ENCODE measurements at places on chromosomes 2 and 18.

- no peak for DNase-seq
Measured at GRCh38 chr2:172944794-172945509, 130.7 kb upstream of the MAP3K20 start.

- DNase-seq, result no peak
Measured at GRCh38 chr2:145289946-145290345, 770.0 kb upstream of the ZEB2 start.

DNA sequence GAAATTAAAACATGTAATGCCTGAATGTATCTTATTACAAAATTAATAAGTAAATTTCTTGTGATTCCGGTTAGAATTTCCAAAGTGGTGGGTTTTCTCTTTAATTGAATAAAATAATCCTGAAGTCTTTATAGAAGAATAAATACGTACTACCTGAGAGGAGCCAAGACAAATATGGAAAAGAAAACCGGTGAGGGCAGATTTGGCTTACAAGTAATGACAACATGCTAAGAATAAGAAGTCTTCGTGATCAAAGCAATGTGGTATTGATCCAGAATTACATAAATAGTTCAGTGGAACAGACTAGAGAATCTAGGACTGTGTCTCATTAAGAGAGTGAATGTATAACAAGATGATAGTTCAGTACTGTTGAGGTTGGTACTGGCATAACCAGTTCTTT is 167.5 kb downstream of the NEDD4L start:
- DNase-seq, result no peak

- DNase-seq, result no peak
Measured at GRCh38 chr2:154394600-154394999, 303.9 kb upstream of the KCNJ3 start.

- DNase-seq, result peak; percentile 2
Measured at GRCh38 chr18:67010919-67011318, 407.0 kb upstream of the CDH19 start.

DNA sequence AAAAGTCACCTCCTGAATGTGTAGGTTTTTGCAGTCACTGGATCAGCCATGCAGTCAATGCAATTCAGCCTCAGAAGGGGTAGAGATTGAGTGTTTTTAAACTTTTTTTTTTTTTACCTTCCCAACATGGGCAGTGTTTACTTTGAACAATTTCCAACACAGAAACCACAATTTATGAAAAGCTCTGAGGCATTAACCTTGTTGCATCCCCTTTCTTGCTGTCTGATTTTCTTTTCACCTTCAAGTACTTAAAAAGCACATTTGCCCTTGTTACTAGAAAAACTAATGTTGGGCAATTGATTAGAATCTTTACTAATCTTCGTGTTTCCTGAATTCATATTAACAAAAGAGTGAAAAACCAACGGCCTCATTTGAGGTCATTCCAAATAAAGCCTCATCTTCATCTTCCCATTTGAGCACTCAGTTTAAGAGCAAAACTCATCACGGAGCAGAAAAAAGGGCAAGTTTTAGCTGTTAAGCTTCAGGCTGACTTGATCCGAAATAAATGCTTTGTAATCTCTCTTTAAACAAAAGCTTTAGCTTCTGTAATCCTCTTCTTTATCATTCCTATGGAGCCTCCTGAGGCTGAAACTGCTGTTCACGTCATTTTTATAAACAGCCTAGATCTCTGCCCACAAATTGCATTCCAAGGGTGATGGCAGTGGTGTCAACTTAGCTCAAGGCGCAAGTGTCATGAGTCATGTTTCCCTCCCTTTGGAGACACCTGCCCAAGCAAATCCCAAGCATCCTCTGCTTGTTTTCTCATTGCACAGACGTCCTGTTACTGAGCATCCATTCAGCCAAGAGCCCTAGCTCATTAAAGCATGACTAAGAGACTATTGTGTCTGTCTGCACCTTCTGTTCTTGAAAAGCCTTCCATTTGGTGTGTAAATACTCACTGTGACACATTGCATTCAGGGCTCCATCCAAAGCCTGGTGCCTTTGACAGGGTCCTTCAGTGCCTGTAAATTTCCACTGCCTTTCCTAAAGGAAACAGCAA is 107.7 kb downstream of the HNMT start:
- no peak for DNase-seq

GRCh38 chr2:123917241-123917640 is 107.8 kb upstream of the CNTNAP5 start:
- no peak for DNase-seq

DNA sequence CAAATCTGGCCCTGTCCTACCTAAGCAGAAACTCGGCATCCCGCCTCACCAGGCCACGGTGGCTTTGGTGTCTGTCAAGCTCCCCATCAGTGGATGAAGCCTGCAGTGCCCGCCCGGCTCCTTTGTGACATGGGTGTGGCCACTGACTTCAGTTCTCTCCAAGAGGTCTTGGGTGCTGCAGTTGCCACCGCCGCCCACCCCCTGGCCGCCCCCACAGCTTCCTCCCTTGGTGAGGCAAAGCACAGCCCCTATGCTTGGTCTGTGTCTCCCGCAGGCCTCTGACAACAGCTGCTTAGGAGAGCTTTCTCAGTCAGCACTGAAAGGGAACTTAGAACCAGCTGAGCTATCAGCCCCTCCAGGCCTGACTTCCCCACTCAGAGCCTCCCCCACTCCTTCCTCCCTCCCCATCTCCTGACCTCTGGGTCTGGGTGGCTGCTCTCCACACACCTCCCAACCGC is 22.9 kb upstream of the GPR55 start:
- DNase-seq, result peak; percentile 83

GRCh38 chr2:9174771-9175437 is 31.7 kb upstream of the ASAP2 start:
- DNase-seq, result peak; percentile 86

- DNase-seq, result peak; percentile 57
Measured at GRCh38 chr2:8841932-8842331, 4.5 kb upstream of the KIDINS220 start.

DNA sequence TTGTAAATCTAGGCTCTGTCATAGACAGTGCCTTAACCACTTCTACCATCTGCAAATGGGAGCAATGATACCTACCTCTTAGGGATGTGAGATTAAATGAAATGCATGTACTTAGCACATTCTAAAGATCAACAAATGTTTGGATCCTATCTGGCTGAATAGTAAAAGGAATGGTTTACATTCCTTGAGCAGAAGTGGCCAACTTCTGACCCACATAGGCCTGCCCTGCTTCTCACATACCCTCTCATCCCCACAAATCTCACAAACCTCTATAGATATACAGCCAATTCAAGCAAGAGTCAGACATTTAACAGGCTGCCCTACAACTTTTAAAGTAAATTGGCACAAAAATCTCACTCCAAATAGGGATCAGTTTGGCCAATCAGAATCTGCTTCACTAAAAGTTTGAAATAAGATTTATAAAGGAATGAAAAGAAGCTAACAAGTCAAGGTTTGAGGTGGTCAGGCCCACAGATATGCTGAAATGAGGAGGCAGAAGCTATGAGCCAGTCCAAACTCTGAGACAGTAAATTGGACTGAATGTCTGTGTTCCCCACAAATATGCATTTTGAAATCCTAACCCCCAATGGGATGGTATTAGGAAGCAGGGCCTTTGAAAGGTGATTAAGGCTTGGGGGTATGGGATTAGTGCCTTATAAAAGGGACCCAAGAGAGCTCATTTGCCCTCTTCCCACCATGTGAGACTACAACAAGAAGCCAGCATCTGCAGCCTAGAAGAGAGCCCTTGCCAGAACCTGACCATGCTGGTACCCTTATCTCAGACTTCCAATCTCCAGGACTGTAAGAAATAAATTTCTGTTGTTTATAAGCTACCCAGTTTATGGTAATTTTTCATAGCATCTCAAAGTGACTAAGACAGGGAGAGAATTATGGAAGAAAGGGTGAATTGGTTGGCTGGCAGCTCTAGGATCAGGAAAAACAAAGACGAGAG is 227.8 kb upstream of the RBMS1 start:
- DNase-seq, result no peak

DNA sequence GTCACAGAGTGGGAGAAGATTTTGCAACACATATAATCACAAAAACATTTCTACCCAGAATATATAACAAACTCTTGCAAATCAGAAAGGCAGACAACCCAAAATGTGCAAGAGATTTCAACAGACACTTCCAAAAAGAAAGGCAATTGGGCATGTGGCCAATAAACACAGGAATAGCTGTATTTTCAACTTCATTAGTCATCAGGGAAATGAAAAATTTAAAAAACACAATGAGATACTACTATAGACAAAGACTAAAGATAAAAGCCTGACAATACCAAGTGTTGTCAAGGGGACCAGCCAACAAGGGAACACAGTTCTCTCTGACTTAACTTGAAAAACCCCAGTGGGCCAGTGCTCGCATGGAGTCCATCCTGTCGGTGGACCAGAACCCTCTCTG is 40.5 kb downstream of the MTHFD2 start:
- DNase-seq, result peak; percentile 12

DNA sequence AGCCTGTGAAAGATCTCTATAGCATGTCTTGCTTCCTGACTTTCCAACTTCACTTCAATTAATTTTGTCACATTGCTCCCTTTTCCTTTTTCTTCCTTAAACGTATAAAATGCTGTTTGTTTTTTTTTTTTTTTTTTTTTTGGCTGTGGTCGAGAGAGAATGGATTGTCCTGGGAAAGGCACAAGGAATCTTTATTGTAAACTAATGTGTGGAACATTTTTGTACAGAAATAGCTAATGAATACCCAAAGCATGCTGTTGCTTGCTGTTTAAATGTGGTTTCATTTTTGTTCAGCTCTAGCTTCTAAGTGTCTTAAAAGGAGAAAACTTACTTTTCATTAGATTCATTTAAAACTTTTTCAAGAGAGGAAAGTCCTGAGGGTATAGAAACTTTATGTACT is 105.5 kb downstream of the GPD2 start:
- DNase-seq, result no peak

DNA sequence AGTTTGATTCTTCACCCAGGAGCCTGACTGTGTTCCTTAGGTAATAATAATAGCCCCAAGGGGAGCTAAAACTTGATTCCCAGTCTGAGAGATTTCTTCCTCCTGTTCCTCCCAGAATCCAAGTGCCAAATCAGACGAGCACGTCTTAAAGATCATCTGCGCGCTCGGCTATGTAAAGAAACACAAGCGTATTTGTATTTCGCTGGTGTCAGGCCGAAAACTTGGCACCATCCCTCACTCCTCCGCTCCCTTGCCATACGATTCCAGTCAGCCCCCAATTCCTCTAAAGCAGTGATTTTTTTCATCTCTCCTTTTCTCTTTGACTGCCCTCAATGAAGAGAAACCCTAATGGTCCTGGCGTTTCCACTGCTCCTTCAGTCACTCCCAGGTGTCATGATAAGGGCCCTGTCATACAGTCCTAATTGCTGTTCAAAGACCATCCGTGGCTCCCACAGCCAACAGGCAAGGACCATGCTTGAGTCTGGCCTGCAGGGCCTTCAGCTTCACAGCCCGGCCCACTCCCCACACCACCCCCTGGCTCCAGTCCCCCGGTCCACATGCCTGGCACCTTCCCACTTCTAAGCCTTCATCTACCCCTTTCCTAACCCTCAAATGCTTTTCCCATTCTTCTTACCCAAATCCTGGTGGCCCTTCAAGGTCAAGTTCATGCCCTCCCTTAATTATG is 130.8 kb upstream of the ID2 start:
- no peak for DNase-seq

DNA sequence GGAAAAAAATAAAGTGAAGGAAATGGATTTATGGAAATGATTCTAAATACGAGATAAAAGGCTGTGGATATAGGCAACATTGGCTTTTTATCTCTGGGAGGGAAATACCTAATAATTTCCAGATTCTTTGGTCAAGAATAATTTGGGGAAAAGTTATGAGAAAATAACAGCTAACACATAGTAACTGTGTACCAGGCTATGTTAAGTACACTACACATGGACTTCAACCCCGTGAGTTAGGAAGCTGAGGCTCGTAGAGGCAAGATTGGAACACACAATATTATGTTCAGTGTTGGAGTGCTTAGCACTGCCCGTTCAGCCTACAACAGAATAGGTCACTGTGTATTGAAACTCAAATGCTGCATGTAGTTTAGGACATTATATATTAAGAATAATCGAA is 34.3 kb upstream of the GPD2 start:
- no peak for DNase-seq

DNA sequence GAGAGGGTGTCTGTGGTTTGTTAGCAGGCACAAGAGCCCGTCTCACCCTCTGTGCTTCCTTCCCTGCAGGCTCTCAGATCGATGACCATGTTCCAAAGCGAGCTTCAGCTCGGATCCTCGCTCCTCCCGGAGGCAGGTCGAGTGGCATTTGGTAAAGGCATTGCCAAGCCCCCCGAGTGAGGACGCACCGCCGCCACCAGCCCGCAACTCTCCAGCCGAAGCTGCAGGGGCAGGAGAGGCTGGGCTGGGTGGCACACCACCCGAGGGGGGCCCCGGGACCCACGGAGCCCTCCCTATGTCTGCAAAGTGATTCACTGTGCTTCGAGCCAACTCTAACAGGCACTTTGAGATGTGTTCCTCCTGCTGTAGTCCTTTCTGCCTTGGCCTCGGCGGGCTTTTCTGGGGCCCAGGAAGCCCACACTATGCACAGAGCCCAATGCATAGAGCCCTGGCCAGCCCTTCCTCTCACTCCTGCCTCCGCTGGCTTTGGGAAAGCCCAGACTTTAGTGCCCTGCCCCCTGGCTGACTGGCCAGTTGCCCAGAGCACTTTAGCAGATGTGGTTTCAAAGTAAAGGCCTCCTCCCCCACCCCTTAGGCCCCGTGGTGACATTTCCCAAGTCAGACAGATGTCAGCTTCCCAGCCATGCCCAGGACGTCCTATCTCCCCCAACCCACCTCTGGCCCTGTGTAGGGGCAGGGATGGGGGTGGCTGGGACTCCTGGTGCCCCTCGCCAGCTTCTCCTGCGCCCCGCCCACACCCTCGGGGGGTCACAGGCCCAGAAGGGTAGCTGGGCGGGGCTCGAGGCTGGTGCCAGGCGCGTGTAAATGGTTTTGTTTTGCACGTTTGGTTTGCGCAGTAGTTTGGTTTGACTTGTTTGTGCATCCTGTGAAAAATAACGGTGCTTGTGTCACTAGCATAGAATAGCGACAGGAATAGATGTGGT is 23.3 kb upstream of the MAPRE3 start:
- DNase-seq, result peak; percentile 55

GRCh38 chr2:234676109-234676782 is 179.4 kb upstream of the ARL4C start:
- DNase-seq, result no peak

- no peak for DNase-seq
Measured at GRCh38 chr18:44777457-44778192, 96.9 kb downstream of the SETBP1 start.

- DNase-seq, result no peak
Measured at GRCh38 chr2:43214253-43214652, 12.2 kb downstream of the ZFP36L2 start.

GRCh38 chr18:25594351-25594750 is 242.4 kb upstream of the ZNF521 start:
- DNase-seq, result no peak

- peak; percentile 96 for DNase-seq
Measured at GRCh38 chr2:85405201-85406059, 4.7 kb downstream of the CAPG start.
